NCI-H187 treated with DMSO at 0.1 percent for 48 hours (cell line): ENCODE measurements at places on chromosomes 3 and 15.

DNA sequence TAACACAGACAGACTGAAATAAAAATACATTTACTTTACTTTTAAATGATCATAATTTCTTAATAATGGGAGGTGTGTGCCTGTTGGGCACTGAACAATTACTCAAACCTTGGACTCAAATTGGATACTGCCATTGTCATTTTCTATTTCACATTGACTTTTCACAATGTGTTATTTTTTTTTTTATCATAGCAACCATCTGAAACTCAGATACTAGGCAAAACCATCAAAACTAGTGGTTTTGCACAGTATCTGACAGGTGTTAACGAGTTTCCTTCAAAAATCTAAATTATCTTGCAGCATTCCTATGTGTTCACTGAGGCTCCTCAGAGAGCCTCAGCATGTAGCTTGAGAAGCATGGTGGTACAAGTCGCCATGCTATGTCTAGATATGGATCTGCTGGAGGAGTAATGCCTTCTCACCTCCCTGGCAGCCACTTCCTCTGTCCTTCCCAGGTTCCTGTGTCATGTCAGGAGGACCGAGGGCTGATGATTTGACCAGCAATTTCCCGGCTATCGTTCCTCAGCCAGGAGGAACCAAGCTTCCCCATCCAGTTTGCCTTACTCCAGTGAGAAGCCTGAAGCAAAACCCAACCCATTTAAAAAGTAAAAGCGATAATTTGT is 29.9 kb upstream of the RFTN1 start:
- DNase-seq = no peak

GRCh38 chr3:60760145-60760544 is 491.1 kb downstream of the FHIT start:
- no peak for DNase-seq

GRCh38 chr3:117303443-117303842 is 593.9 kb downstream of the TUSC7 start:
- DNase-seq = no peak

DNA sequence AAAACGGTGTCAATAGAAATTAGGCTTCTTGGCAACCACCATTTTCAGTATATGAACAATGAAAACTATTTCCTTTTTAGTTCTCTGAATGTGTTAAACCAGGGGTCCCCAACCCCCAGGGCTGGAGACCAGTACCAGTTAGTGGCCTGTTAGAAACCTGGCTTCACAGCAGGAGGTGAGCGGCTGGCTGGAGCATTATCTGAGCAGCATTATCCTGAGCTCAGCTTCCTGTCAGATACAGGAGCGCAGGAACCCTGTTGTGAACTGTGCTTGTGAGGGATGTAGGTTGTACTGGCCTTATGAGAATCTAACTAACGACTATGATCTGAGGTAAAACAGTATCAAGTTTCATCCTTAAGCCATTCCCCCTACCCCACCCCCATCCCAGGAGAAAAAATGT is 328.7 kb downstream of the ZBBX start:
- no peak for DNase-seq

DNA sequence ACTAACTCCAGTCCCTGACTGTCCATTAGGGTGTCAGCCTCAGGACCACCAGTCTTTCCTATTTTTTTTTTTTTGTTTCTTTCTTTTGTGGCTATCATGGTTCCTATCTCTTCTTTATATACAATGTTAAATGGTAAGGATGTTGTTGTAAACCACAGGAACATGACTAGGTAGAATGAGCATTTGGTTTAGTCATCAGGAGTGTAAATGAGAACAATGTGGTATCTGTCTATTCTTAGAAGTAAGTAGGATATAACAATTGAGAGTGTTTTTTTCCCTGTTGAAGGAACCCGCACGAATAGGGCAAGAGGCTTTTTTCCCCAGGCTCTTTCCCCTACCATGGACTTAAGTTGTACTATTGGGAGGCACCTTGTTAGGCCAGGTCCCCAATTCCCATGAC is 880.3 kb upstream of the GBE1 start:
- DNase-seq = no peak

GRCh38 chr3:43620831-43621655 is 768 bp downstream of the ANO10 start:
- no peak for DNase-seq

- no peak for DNase-seq
Measured at GRCh38 chr3:152909180-152909883, 74.4 kb downstream of the P2RY1 start.

DNA sequence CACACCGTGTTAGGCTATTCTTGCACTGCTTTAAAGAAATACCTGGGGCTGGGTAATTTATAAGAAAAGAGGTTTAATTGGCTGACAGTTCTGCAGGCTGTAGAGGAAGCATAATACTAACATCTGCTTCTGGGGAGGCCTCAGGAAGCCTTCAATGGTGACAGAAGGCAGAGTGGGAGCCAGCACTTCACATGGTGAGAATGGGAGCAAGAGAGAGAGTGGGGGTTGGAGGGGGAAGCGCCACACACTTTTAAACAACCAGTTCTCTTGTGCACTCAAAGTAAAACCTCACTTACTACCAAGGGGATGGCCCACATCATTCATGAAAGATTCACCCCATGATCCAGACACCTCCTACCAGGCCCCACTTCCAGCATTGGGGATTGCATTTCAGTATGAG is 181.1 kb downstream of the APBA2 start:
- no peak for DNase-seq

DNA sequence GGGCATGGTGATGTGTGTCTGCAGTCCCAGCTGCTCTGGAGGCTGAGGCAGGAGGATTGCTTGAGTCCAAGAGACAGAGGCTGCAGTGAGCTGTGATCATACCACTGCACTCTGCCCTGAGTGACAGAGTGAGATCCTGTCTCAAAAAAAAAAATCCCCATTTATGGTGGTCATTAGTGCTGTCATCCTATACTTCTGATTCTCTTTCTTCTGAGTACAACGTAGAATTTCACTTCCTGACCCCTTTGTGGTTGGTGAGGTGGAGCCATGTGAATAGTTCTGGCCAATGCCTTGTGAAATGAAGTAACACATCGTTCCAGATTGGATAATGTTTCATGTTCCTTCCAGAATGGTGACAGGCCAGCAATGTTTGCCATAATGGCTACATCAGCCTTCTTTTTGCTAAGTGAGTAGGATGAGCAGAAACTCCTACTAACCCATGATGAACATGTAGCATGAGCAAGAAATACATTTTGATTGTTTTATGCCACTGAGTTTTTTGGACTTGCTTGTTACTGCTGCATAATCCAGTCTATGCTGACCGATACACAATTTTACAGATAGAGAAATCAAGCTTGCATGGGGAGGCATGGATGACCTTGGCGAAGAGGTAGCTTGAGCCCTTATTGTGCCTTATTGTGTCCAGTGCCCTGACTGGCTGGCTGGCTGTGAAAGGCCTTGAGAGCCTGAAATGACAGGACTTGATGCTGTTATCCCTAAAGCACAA is 30.9 kb upstream of the TLE3 start:
- no peak for DNase-seq

DNA sequence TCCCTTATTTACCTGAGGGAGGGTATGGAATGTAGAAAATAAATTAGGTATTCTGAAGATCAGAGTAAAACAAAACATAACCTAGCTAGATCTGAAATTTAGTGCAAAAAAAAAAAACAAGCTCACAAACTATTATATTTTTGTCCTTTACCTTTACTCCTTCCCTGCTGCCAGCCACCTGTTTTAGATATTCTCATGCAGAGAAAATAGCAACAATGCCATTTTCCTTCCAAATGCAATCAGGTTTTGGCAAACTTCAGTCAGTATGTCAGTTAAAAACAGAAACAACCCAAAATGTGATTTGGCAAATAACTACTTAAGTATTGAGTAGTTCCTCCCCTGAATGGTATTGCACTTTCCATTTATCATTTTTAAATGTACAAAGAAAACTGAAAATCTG is 35.8 kb downstream of the PEAK1 start:
- DNase-seq = no peak

DNA sequence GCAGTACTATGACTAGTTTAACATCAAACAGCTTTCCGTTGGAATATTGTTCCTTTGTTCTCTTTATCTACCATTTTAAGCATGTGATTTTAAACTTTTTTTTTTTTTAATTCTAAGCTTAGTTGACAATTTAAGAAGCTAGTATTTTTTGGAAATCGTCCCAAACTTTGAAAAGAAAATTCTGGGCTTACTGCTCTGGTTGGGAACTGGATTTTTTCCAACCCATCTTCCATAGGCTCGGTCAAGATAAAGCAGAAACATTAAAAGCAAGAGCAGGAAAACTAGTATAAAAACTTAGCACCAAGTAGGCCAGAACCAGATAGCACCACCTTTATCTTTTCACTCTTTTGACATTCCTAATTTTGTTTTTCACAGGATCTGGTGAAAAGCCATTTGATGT is 49.9 kb downstream of the TSC22D2 start:
- DNase-seq = no peak

- no peak for DNase-seq
Measured at GRCh38 chr3:12875857-12876836, 34.8 kb upstream of the RPL32 start.

DNA sequence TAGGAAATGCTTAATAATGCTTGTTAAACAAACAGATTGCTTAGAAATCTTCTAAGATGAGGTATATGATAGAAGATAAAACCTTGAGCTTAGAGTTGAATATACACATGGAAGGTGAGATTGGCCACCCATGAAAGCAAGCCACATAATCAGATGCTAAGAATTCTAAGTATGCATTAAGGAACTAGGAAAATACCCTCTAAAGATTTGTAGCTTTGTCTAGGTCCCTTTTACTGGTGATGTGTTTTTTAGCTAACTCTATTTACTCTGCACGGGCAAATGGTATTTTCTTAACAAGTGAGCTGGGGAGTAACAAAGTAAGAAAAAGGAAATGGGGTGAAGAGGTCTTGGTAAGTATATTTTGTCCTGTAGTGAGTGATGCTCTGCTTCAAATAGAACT is 310.3 kb downstream of the OXSM start:
- DNase-seq = no peak

GRCh38 chr3:188348435-188349244 is 194.7 kb downstream of the LPP start:
- no peak for DNase-seq

- no peak for DNase-seq
Measured at GRCh38 chr3:100893108-100893507, 100.1 kb downstream of the ABI3BP start.

- DNase-seq = no peak
Measured at GRCh38 chr15:40737048-40737447, 18.0 kb downstream of the RMDN3 start.

GRCh38 chr15:75022783-75023180 is 608 bp upstream of the PPCDC start:
- no peak for DNase-seq

GRCh38 chr15:80275961-80276360 is 23.9 kb upstream of the CTXND1 start:
- no peak for DNase-seq

DNA sequence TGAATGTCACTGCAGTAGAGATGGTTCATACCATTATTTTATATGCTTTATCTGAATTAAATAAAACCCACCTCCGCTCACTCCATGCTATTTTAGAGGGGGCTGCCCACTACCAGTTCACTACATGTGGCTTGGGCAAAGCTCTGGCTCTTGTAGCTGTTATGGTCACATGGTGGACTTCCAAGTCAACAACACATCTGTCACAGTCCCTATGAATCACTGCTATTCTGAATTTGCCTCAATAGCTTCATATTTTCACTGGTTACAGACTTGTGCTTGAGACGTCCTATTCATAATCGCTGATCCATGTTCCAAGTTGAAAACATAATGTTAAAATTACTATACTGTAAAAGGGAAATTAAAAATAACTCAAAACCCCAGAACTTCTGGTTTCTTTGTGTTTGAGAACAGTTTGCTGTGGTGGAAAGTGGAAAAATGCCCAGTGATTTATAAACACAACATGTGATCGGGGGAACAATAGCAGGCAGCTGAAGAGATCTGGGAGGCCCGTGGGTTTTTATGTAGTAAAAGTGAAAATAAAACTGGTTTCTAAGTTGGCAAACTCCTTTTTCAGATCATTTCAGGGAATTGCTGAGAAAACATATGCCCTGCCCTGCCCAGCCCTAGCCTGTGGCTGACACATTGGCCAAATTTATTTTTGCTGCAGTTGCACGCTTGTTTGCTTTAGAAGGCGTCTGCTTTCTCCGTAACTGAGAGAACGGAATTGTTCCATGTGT is 128.8 kb upstream of the PRR23C start:
- DNase-seq = no peak

DNA sequence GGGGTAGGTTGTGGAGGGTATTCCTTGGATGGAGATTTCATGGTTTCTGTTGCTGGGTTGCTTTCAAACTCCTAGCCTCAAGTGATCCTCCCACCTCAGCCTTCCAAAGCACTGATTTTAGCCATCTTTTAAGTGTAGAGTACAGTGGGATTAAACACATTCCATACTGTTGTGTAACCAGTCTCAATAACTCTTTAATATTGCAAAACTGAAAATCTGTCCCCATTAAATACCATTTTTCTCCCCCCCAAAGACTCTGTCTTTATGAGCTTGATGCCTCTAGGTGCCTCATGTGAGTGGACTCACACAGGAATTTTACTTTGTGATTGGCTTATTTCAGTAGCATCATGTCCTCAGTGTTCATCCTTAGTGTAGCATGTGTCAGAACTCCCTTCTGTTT is 74.7 kb upstream of the ATP10A start:
- DNase-seq = no peak

DNA sequence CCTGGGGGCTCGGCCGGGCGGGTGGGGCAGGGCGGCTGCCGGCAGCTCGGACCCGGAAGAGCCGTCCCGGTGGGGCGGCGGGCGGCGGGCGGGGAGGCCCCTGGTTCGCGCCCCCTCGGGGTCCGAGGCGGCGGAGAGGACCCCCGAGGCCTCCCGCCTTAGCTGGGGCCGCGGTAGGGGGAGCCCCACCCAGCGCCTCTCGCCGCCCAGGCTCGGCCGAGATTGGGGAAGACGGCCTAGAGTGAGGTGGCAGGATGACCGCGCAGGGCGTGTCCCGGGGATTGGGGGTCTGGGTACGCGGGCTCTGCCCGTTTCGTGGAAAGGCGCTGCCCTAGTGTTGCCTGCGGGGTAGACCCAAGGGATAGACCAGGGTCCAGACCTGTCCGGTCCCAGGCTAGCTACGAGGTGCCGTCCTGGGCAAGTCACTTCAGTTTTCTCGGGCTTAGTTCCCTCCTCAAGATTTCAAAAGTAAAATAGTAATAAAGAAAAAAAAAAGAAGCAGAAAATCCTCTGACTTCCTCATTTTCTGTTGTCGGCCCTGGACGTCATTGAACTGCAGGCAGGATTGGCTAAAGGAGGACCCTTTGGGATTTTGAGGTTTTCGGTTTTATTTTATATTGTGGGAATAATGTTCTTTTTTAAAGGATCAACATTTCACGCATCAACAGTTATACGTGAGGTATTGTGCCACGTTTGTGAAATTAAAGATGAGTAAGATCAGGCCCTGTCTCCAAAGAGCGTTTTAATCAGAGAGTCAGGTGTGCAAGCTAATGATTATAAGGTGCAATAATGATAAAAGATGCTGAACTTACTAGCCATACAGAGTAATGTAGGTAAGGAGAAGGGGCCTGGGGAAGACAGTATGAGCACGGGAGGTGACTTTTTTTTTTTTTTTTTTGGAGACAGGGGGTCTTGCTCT is 679 bp downstream of the IQGAP1 start:
- no peak for DNase-seq

DNA sequence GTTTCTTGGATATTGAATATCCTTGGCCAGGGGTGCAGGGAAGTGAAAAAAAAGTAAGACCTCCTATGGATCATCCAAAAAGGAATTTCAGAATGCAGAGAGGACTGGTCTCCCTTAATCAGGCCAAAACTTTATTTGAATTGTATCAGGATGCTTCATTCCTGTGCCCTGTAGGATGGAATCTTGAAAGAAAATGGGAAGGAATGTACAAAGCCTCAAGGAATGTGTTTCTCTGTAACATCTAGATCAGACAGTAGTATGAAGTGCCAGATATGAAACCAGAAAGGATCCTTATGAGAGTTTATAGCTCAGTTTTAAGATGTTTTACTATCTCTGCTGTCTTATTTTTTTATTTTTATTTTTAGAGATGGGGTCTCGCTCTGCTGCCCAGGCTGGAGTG is 6.5 kb upstream of the GSK3B start:
- no peak for DNase-seq
